MCF 10A (cell line): ENCODE measurements at places on chromosomes 11 and 22. TPM values are rescaled to one million over a fixed set of nuclear protein-coding genes. Genes with fewer than 3 reads are reported as not detected.

ELMOD1 gene
- total RNA-seq: not detected in 2 replicates

APOBEC3B gene
- total RNA-seq: 1.0 and 1.1 TPM in 2 replicates

GRCh38 chr22:38126928-38127668, 16.6 kb upstream of the BAIAP2L2 start:
- H3K27me3 ChIP-seq: no peaks in the 10 kb centered on the region
- H3K4me1 ChIP-seq: peaks cover 6% of the 10 kb centered on the region

ASPHD2 gene
- total RNA-seq: 4.0 and 4.8 TPM in 2 replicates

ENTHD1 gene
- total RNA-seq: not detected in 2 replicates

- H3K4me3 ChIP-seq: no peak overlapping the region
- no peak for DNase-seq
- H3K36me3 ChIP-seq: no peaks in the 10 kb centered on the region
- no peaks in the 10 kb centered on the region for H3K4me1 ChIP-seq
Observed at GRCh38 chr11:16977136-16977993, 36.8 kb downstream of the PLEKHA7 start.
